Stimulated activated CD4-positive, alpha-beta T cell treated with anti-CD3 and anti-CD28 coated beads, Interleukin-4, amount 100 ng/mL, for 48 hours (primary cell): ENCODE measurements at places on chromosomes 13 and 19.

- peak; percentile 48 for DNase-seq
Measured at GRCh38 chr19:13207846-13208671, 57.8 kb downstream of the IER2 start.

GRCh38 chr19:8935460-8935859 is 74.7 kb downstream of the MUC16 start:
- no peak for DNase-seq

DNA sequence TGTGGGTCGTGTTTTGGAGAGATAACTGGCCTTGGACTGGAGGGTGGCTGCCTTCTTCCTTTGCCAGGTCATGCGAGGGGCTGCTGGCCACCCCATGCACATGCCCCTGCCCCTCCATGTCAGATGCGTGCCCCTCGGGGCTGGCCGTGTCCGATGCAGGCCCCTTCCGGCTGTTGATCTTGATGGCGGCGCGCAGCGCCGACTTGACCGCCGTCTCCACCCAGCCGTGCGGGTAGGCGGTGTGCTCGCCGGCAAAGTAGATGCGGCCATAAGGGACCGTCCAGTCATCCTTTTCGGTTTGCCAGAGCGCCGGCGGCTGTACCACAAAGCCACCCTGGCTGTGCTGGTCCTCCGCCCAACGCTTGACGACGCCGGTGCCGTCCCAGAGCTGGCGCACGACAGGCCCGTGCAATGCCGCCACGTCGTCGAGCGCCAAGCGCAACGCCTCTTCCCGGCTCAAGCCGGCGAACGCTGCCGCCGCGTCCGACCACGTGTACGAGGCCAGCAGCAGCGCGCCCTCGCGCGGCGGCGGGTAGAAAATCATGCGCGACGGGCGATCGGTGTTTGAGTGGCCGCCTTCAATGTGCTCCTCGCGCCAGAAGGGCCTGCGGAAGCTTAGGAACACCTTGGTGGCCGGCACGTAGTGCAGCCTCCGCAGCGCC is 6.9 kb downstream of the IL4I1 start:
- peak; percentile 72 for DNase-seq

DNA sequence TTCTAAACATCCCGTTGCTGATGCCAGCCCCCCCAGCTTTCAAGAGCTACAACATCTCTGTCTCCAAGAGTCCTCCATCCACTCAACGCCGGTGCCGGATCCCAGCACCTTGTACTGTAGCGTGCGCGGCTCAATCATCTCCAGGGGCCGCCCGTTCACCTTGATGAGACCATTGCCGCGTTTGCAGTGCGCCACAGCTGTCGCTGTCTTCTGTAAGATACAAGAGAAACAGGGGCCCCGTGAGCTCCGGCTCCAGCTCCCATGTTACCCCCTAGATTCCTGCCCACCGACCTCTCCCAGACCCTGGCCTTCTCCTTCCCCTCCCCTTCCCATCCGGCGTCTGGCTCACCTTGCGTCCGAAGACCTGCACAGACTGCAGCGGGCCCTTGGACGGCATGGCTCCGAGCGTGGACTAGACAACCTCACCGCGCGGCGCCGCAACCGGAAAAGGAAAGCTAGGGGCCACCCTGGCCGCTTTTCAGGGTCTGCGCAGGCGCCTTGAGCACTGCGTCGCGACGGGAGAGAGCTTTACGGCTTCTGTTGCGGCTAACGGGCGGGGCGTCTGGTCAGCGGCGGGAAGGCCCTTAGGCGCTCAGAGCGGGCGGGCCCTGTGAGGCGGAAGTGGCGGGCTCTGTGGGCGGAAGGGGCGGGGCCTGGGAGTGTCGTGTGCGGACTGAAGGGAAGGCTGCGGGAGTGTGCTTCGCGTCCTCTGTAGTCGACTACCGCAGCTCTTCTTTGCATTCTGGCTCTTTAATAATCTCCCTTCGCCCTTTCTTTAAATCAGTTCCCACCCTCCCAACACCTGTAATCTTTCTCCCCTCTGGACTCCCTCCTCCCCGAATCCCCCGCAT is at the start of gene RPS16:
Gene RPS16 (minus strand): TSS at position 451 of the 851 bp plus-strand sequence. CDS start 54 bp downstream, at position 397.
- DNase-seq: peak; percentile 99

- DNase-seq: no peak
Measured at GRCh38 chr13:24250376-24251057, 58.9 kb upstream of the C1QTNF9 start.

GRCh38 chr19:15424692-15425272 is 6.0 kb upstream of the AKAP8L start:
- no peak for DNase-seq

- no peak for DNase-seq
Measured at GRCh38 chr13:90594681-90595080, 752.8 kb upstream of the MIR17HG start.

DNA sequence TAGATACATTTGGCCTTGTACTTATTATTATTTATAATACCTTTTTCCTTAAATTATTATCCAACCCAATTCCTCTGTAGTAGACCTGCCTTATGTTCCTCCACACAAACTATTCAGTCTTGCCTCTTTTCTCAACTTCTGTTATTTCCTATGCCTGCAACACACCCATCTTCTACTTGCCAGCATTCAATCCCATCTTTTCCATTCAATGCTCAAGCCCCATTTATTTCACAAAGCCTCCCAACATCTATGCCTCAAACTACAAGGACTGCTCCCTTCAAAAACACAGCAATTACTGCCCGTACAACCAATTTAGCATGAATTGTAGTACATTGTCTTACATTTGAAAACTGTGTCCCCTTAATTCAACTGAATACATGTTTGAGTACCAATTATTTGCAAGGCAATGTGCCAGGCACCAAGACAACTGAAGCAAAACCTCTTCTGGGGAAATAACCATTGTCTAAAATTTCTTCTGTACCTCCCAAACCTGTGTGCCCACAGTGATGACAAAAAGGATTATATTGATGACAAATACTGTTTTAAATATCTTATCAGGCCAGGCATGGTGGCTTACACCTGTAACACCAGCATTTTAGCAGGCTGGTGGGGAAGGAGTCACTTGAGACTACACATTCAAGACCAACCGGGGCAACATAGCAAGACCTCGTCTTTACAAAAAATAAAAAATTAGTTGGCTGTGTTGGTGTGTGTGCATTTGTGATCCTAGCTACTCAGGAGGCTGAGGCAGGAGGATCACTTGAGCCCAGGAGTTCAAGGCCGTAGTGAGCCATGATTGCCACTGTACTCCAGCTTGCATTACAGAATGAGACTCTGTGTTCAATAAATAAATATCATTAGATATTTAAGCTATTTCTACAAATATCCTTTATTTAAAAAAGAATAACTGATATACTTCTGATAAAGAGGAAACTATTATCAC is 35.1 kb downstream of the ELF1 start:
- DNase-seq: no peak

DNA sequence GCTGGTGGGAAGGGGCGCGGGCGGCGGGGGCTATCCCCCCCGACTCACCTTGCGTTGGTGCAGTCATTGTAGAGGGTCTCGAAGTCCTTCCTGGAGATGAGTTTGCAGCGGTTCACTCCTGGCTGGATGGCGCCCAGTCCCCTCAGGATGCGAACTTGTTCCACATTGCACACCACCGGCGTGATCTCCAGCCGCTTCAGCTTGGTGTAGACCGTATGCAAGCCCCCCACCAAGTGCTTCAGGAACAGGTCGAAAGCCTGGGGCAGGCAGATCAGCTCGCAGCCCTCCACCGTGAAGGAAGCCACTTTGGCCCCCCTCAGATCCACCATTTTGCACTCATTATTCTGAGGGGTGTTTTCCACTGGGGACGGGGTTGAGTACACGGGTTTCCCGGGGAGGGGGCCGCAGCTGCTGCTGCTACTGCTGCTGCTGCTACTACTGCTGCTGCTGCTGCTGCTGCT is 1.1 kb downstream of the DACH1 start:
- no peak for DNase-seq

DNA sequence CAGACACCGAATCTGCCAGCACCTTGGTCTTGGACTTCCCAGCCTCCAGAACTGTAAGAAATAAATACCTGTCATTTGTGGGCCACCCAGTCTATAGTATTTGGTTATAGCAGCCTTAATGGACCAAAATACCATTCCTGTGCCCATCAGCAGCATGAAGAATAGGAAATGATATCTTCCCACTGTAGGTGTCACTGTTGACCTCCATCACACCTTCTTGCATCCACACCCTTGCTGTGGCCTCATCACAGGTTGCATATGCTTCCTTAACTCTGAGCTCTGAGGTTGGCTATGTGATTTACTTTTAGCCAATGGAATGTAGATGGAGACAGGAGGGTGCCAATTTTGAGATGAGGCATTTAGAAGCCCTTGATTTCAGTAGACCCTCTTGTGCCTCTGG is 242.0 kb upstream of the TSHZ3 start:
- DNase-seq: no peak

DNA sequence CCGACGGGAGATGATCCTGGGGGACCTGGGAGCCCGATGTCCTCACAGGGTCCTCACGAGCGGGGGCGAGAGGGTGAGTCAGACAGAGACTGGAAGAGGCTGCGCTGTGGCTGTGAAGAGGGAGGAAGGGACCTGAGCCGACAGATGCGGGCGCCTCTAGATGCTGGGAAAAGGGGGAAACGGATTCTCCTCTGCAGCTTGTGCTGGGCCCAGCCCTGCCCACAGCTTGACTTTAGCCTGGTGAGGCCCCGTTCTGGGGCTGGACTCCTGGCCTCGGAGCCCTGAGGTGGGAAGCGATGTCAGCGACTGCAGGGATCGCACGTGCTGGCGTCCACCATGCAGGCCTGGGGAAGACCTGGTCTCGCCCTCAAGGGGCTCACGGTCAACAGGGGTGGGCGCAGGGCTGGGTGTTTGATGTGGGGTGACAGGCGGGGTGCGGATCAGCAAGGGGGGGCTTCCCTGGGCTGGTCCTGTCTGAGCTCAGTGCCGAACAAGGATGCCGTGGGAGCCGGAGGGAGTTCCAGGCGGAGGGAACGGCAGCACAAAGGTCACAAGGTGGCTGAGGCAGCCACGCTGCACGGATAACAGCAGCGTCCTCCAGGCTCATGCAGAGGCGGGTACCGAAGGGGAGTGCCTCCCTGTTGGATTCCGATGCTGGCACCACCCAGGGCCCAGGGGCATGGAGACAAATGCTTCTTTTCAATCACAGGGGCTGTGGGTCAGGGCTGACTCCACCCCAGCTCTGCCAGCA is 31.8 kb downstream of the PIP5K1C start:
- DNase-seq: no peak

GRCh38 chr19:292951-293350 is 1.7 kb upstream of the PLPP2 start:
- DNase-seq: no peak

DNA sequence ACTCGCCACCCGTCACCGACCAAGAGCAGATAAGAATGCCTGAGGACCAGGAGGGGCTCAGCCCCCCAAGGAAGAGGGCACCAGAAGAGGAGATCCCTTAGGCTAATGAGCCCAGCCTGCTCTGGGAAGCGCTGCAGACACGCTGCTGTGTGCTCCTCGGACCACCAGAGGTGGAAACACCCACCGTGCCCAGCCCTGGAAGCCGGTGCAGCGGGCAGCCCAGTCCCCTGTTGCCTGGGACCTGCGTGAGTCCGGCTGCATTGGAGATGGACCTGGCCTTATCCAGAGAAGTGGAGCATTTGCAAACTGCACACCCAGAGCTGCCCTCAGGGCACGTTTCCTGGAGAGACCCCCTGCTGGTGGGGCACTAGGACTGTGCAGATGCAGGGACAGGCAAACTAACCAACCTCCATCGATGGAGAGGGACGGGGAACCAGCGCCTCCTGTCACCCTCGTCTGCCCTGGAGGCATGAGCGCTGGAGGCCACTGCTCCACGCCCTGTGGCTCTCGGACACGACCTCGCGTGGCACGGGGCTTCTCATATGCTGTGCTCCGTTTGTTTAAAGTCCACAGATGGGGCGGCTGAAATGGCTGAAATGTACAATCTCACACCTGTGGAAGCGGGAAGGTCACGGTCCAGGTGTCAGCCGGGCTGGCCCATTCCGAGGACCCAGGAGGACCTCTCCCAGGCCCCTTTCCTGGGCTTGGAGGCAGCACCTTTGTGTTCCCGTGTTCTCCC is 153.9 kb downstream of the KDM4B start:
- DNase-seq: no peak

- DNase-seq: no peak
Measured at GRCh38 chr19:36111200-36111539, 227 bp downstream of the OVOL3 start.

- no peak for DNase-seq
Measured at GRCh38 chr13:31814536-31814935, 75.2 kb downstream of the RXFP2 start.

DNA sequence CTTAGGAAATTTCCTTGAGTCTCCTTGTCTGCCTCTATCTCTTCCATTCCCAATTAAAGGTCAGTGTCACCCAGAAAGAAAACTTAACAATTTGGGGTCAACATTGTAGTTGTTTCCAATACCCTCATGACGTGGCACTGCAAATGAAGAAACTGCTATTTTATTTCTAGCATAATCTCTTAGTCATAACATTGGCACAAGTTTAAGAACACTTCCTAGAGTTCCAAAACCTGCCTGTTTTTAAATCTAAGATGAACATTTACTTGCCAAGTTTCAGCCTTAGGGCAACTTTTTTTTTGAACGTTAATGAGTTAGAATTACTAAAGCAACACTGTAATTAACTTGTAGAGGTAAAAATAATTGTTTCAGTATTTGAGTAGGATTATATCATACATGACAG is 108.0 kb downstream of the LMO7 start:
- no peak for DNase-seq

- DNase-seq: no peak
Measured at GRCh38 chr13:99383946-99384345, 76.7 kb upstream of the GPR183 start.

GRCh38 chr13:39451860-39452301 is 151.1 kb downstream of the LHFPL6 start:
- no peak for DNase-seq

DNA sequence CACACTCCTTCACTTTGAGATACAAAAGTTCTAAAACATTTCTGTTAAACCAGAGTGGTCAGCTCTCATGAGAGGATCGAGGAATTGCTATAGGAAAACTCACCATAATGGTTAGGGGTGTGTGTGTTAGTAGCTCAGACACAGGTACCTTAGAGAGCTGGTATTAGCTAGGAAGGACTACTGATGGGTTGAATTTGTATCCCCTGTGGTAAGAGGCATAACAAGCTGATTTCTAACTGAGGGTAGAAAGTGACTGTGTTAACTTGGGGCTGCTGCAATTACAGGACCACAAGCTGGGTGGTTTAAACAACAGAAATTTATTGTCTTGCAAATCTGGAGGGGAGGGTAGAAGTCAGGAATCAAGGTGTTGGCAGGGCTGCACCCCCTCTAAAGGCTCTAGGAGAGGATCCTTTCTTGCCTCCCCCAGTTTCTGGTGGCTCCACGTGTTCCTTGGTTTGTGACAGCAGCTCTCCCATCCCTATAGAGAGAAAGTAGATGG is 17.4 kb downstream of the LEUTX start:
- no peak for DNase-seq

DNA sequence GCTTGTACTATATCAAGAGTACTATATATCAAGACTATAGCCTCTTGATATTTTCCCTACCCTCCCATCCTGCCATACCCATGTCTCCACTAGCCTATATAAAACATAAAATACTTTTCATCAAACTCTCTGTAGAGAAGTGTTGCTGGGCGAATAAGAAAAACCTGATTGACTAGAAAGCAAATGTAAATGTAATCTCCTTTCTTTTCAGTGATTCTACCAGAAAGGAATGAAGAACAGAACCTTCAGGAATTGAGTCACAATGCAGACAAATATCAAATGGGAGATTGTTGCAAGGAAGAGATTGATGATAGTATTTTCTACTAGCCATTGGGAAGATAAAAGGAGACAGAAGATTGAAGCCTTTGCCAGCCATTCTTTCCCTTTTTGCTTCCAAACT is 89.2 kb downstream of the KCNRG start:
- no peak for DNase-seq
